Central memory CD4-positive, alpha-beta T cell (primary cell): ENCODE measurements at places on chromosomes 2 and 18.

DNA sequence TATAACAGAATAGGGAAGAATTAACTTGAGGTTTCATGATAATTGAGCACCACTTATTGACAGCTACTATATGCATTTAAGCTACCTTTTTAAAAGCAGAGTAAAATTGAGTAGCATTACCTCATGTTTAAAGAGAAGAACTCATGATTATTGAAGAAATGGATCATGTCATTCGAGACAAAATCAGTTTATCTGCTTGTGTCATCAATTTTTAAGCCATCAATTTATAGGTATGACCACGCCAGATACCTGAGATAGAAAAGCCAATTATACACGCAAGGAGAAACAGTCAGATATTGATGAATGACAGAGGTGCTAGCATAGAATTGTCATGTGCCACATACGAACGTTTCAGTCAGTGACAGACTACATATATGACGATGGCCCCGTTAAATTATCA lies 28.4 kb downstream of the DSG2 start:
- no peak for DNase-seq

GRCh38 chr2:37287966-37288365 lies 36.7 kb downstream of the PRKD3 start:
- no peak for DNase-seq

- DNase-seq = no peak
These were observed 123.1 kb downstream of the SOCS6 start for GRCh38 chr18:70411876-70412435.

- DNase-seq = no peak
These were observed 67.6 kb upstream of the RBBP8 start for GRCh38 chr18:22865354-22866116.

GRCh38 chr2:118737684-118738083 lies 109.8 kb downstream of the EN1 start:
- DNase-seq = no peak

DNA sequence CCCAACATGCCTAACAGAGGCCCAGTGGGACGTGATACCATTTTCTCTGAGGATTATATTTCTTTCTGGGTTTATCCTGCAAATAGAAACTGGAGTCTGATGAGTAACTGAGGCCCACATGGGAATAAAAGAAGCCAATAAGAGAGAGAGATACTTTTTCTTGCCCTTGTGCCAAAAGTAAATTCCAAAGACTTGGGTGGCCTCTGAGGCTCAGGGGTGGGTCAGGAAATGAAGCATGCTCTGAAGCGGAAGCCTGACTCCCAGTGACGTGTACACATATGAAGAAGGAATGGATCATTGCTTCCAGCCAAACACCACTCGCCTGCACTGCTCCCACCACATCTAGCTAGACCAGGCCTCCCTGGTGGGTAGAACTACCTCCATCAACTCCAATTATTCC lies 273.6 kb upstream of the NCKAP5 start:
- DNase-seq = no peak

DNA sequence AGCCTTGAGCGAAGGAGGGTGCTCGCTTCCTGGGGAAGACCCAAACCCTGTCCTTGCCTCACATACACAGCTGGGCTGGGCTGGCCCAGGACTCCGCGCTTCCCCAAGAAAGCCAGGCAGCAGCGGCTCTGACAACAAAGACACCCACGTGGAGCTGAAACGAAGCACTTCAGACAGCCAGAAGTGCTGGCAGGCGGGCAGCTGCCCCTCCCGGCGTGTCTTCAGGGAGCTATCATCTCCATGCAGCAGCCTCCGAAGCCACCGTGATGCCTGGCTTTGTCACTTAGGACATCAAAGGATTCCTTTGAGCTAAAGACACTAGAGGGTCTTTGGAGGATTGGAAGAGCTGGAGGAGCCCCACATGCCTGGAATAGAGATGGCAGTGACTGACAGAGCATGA lies 35.2 kb downstream of the C1QL2 start:
- DNase-seq = no peak

GRCh38 chr18:64539847-64540246 lies 391.0 kb upstream of the LINC00305 start:
- no peak for DNase-seq

DNA sequence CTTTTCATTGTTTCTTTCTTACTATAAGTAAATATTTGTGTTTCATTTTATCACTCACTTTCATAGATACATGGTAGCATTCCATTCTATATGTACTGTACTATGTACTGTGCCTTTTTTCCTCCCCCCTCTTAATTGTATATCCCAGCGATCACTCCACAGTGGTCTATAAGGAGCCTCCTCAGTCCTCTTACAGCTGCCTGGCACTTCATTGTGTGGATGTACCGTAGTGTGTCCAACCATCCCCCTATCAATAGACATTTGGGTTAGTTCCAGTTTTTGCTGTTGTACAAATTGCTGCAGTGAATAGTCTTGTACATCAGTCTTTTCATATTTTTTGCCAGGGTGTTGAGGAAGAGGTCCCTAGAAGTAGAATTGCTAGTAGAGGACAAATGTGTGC lies 21.4 kb upstream of the DRC1 start:
- no peak for DNase-seq

DNA sequence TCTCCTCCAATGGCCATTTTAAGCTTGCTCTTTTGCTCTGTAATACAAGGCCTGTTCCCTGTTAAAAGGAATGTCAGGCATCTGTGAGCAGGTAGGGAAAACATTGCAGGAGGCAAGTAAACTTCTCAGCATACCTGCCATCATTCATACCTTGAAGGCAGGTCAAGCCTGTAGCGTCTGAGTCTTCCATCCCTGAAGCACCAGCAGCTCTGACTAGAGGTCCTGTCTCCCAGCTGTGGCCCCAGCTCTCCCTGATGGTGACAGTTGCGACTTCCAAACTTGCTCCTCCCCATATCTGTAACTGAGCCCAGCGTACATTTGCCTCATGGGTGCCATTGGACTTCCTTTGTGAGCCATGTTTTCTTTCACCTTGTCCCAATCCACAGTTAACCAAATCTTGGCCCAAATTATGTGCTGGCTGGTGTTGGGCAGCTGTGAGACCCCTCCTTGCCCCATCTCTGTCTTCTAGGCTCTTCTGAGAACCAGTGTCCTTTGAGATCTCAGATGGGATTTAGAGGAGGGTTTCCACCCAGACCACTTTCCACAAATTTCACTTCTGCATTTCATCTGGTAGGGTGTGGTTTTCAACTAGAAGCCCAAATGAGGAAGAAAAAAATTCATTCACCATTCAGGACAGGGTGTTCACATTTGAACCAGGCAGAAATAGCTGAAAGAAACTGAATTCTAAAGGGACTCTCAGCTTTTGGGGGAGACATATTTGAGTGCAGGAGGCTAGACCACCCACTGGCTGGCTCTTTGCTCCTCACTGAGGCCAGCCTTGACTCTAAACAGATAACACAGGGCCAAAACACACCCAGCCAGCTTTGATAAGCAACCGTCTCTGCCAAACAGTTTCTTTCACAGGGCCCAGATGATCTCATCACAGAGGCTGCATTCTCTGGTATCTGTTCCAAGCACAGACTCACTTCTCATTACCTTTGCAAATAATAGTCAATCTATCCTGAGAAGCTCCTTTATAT lies 66.4 kb upstream of the MSH2 start:
- DNase-seq = no peak

- no peak for DNase-seq
These were observed 611.7 kb upstream of the NETO1 start for GRCh38 chr18:73479477-73479876.

- no peak for DNase-seq
These were observed 7.9 kb downstream of the DES start for GRCh38 chr2:219426068-219426443.

DNA sequence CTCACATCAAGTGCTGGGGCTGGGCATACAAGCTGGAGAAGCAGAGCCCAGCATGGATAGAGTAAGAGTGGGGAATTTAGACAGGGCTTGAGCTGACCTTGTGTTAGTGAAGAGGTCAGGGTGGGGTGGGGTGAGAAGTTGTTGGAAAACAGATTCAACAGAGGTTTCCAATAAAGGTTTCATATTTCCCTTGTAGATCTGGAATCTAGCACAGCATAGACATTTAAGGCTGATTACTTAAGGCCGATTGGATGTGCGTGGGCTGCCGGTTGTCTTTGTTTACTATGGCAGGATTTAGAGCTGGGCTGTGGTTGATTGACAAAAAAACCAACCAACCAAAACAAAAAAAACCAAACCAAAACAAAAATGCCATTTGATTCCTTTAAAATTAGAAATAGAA lies 114.9 kb upstream of the SEC11C start:
- DNase-seq = no peak

GRCh38 chr2:152056418-152056817 lies 42.4 kb downstream of the CACNB4 start:
- DNase-seq = no peak

DNA sequence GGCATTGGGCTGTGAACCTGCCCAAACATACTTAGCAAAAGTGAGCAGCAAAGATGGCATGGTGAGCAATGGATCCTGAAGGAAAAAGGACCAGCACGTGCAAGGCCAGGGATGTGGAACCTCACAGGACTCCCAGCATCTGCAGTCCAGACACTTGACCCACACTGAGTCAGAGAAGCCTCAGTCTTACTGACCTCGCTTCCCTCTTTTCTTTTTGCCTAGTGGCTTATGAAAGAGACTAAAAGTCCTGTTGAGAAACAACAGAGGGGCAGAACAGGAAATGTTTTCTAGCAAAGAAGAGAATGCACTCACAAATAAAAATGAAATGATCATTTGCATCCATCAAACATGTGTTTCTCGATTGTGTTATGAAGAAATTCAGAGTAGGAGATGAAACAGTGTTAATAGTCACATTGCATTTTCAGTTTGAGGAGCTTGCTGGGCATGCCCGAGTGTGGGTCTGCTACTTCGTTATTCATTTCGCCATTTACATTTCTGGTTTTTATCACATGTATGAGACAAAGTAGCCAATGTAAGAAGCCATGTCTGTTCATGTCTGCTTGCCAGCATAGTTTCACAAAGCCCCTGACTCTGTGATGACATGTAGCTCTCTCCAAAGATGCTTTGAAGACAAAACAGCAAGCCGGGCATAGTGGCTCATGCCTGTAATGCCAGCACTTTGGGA lies 118.4 kb downstream of the INO80D start:
- no peak for DNase-seq

DNA sequence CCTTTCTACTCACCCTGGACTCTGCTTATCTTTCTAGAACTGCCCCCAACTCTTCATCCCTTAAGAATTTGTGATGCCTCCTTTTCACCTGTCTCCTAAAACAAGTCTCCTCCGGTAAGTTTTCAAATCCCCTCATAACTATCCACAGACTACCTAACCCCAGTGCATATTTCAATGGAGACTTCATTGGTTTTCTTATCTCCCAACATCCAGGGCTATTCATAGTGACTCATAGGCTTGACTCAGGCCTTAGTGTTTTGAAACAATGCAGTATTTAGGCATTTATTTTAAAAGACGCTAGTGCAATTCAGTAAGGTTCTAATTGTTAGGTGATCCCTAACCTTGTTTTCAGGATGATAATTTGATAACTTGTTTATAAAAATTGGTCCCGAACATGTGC lies 399.2 kb downstream of the CPS1 start:
- DNase-seq = no peak

DNA sequence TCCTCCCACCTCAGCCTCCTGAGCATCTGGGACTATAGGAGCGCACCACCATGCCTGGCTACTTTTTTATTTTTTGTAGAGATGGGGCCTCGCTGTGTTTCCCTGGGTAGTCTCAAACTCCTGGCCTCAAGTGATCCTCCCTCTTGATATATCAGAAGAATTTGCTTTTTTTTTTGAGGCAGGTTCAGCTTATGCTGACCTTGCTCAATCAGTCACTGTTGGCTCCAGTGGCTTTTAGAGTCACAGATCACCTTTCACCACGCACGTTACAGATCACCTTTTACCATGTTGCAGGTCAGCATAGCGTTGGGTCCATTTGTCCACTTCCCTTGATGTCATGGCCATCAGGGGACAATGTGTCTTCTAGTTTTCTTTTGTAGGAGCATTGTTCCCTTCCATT lies 36.1 kb downstream of the DCAF17 start:
- DNase-seq = no peak

GRCh38 chr2:217849154-217849975 lies 153.4 kb downstream of the TNS1 start:
- no peak for DNase-seq

DNA sequence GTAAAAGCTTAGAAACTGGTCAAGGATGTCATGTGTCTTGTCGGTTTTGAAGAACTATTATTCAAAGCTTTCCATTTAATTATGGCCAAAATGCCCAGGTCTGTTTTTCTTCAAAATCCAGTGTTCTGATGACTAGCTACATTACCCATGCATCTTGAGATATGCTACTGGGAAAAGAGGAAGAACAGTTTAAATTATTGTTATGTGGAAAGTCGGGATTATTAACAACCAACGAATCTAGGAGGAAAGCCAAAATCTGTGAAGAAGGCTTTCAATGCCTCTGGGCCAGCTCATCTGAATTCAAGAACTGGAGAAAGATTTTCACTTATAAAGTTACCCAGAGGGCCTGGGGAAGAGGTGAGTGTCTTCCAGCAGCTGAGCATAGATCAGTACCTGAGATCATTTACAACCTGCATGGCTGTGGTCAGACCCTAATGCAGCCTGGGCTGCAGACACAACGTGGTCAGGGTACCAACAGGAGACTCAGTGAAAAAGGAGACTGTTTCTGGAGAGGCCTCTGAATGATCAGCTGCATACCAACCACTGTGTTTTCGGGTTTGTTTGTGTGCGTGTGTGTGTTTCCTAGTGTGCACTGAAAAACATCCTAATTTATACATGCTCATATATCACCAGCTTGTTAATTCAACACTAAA lies 308.5 kb downstream of the NRXN1 start:
- DNase-seq = no peak

DNA sequence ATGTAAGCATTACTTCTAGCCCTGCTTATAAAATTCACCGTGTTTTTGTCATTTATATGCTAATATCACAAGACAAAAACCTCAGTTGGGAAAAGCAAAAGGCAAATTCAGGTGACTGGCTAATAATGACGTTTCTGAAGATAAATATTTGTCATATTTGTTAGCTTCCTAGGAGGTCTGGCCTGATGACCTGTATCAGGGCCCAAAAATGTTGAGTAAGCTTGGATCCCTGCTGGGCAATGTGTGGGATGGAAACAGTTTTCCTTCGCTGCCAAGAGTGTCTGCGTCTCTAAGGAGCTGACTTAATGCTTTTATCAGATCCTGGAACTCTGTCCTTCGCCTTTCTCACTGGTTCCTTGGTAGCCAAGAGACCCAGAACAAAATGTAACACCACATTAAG lies 230.1 kb upstream of the PXDN start:
- no peak for DNase-seq

DNA sequence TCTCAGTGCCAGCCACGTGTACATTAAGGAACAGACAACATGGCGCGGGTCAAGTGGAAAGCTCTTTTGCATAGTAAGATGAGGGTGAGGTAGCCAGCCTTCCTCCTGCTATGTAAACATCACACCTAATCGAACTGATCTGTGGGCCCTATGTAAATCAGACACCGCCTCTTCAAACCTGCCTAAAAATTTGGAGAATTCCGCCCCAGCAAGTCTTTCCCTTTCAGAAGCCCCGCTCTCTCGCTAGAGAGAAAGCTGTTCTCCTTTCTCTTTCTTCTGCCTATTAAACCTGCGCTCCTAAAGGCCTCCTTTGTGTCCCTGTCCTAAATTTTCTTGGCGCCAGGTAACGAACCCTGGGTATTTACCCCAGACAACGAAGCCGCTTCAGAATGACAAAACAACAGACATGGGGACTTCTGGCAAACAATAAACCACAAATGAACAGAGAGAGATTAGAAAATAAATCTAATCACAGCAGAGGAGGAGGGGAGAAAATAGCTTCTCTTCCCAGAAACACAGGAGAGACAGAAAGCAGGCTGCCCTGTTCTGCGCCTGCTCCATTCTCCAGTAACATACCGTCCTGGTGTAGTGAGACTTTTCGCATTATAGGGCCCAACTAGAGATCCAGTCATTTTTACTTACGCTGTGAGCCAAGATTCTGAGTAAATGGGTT lies 31.9 kb upstream of the CYP1B1 start:
- DNase-seq = no peak
